ENCODE measurements at places on chromosomes 5 and 9.

DNA sequence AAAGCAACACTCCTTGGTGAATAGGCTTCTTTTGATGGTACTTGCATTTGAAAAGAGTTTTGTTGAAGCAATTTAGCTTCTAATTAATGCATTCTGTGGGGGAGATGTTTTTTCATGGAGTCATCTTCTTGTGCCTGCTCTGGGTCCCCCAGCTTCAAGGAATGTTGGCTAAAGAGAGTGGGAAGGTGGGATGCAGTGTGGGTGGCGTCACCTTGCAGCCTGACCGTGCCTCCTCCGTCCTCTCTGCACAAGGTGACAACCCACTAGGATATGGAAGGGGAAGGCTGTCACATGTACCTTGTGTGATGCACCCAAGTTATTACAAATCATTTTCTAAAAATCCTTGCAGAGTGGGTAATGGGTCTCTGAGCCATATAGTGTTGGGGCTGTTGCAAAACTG, 70.7 kb downstream of the DAPK1 start:
- DNase-seq = no peak

DNA sequence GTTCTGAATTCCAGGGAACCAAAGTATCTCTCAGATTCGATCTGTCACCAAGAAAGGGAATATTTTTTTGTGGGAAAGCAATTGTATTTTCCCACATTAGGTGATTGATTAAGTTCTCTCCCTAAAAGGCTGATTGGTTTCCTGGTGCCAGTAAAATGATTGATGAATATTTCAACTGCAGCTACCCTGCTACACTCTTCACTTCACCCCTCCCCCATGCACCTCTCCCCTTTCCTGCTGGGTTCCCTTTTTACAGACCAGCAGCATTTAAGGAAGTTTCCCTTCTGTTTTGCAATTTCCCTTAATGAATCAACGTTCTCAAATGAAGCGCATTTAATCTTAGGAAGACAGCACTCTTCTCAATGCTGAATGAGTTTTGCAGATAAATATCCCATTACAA, 13.1 kb downstream of the NR6A1 start:
- DNase-seq = no peak

- DNase-seq = no peak
These were observed 55.2 kb upstream of the TMEM215 start for GRCh38 chr9:32728181-32728580.

- DNase-seq = no peak
These were observed 11.7 kb upstream of the FGF1 start for GRCh38 chr5:142697356-142698255.

GRCh38 chr5:54323495-54323894, 13.1 kb upstream of the ARL15 start:
- DNase-seq = no peak

DNA sequence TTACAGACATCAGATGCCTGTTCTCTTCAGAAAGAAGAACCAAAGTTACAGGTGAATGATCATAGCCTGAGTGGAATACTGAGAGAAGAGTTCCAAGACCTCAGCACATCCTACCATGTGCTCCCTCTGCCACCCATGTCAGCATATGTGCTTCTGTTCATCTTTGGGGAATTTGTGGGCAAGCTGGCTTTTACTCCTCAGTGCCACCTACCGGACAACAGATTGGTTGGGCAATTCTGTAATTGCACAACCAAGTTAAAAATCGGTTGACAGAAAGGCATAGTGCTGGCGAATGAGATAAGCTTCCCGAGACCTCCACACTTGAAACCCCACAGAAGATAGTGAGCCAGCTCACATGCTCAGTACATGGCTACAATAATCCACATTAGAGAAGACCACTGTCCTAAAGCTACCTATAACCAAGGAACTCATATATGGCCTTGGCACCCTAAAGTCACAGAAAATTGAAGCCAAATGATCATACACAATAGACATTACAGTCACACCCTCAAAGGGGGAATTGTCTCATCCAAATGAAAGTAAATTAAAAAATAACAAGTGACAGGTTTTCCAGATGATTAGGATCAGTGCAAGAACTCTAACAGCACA, 1238.0 kb upstream of the NUDT12 start:
- DNase-seq = no peak

DNA sequence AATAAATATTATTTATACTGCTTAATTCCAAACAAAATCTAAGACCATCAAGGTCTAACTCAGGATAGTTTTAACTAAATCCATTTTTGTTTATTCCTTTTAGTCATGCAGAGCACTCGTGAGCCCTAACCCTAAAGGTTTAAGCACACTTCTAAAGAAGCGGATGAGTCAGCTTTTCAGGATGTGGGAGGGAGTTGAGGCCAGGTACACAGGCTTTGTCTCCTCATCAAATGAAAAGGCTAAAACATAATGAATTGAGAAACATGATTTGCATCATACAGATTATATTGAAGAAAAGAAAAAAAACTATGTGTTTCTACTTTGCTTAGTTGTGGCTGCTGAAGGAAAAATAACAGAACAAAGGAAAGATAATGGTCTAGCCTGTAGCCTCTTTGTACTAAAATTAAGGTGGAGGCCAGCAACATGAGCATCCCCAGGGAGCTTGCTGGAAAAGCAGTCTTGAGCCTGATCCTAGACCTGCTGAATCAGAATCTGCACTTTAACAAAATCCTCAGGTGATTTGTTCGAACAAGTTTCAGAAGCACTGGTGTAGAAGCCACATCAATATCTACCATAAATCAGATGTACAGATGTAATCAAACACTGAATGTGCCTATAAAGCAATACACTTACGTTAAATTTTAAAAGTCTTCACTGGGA, 21.1 kb upstream of the ISCA1 start:
- DNase-seq = no peak

DNA sequence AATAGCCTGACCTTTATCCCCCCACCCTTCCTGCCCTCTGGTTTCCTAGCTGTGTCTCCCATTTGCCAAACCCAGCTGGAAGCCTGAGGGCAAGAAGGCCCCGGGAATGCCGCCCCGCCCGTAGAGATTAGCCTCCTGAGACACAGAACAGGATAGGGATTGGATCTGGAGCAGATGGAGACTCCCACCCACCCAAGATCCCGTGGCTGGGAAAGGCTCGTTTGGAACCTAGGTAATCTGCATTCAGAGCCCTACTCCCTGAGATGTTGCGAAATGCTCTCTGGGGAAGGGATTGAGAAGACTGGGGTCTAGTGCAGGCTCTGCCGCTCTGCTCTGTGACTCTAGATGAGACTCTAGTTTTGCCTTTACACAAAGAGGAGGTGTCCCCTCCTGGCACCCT, 10.9 kb downstream of the AQP3 start:
- no peak for DNase-seq

GRCh38 chr5:56376128-56376527, 143.0 kb upstream of the ANKRD55 start:
- DNase-seq = no peak

GRCh38 chr9:123713282-123713681, 216.6 kb downstream of the DENND1A start:
- DNase-seq = no peak

DNA sequence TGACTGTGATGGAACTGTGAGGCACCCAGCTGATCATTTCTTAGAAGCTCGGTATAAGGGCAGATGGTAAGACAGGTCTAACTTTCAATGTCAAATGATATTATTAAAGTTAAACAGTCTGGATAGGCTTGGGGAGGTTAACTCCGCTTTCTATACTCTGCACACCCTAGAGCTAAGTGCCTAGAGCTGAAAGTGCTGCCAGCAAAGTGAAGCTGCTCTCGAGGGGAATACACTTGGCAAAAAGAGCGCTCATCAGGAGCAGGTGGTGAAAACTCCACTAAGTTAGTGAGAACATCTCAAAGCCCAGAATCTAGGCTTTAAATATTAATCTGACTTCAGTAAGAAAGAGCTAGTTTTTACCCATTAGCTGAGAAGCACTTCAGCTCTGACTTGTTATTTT, 349.6 kb upstream of the SLC30A5 start:
- no peak for DNase-seq

DNA sequence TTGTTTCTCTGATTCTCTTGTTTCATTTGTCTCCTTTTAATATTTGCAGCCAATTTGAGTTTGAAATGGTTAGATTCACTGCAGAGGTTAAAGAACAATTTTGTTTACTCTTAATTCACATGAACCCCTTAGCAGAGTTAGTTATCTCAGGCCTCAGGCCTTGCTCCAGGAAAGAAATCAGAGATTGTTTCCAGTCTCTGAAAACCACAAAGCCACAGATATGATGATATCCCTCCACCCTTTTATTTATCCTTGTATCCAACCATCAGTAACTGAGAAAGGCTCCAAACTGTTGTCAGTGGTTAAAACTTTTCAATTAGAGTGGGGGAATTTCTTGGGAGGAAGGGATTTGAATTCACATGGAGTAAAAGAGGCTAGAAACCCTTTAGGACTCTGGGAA, 406.0 kb upstream of the DMAC1 start:
- DNase-seq = no peak

GRCh38 chr9:20528253-20528652, 94.0 kb downstream of the MLLT3 start:
- no peak for DNase-seq

- DNase-seq = no peak
These were observed 15.4 kb downstream of the REEP5 start for GRCh38 chr5:112906637-112907036.

- DNase-seq = no peak
These were observed 54.3 kb downstream of the NR3C1 start for GRCh38 chr5:143349177-143349576.

GRCh38 chr9:123926941-123927340, 3.0 kb downstream of the DENND1A start:
- DNase-seq = no peak

All from cortex of kidney (tissue), 1 donor.